ENCODE measurements at places on chromosomes 7 and 10.

GRCh38 chr10:98170249-98171117 is 36.0 kb downstream of the R3HCC1L start:
- DNase-seq: peak; percentile 11

DNA sequence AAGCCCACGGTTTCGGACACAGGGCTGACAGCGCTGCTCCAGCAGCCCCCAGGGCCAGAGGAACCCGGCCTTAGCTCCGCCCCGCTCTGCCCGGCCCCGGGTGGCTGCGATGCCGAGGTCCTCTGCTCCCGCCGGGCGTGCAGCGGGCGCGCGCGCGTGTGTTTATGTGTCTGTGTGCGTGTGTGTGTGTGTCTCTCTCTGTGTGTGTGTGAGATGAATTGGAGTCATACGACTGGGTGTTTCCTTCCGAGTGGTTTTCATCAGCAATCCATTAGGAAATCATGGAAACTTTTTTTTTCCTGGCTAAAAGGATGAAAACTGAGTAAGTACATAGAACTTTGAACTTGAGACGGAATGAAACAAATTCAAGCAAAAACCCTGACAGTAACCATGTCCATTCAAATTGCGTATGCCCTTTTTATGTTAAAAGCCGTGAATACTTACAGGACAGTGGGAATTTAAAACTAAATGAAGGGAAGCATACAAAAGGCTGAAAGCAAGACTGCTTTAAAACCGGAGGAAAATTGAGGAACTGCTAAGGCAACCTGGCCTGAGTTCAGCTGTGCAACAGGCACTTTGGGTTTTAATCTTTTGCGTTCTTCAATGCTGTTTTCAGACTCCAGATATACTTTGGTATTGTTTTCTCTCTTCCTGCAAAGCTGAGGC is at the start of gene CPED1:
CPED1 (plus strand) TSS at position 121 of the 666 bp plus-strand sequence. CDS start 911 bp downstream, outside the sequence.
- DNase-seq: peak; percentile 86

GRCh38 chr10:103470761-103471653 is 8.0 kb downstream of the CALHM3 start:
- no peak for DNase-seq

GRCh38 chr7:50502001-50502684 is 52.0 kb upstream of the FIGNL1 start:
- peak; percentile 27 for DNase-seq

DNA sequence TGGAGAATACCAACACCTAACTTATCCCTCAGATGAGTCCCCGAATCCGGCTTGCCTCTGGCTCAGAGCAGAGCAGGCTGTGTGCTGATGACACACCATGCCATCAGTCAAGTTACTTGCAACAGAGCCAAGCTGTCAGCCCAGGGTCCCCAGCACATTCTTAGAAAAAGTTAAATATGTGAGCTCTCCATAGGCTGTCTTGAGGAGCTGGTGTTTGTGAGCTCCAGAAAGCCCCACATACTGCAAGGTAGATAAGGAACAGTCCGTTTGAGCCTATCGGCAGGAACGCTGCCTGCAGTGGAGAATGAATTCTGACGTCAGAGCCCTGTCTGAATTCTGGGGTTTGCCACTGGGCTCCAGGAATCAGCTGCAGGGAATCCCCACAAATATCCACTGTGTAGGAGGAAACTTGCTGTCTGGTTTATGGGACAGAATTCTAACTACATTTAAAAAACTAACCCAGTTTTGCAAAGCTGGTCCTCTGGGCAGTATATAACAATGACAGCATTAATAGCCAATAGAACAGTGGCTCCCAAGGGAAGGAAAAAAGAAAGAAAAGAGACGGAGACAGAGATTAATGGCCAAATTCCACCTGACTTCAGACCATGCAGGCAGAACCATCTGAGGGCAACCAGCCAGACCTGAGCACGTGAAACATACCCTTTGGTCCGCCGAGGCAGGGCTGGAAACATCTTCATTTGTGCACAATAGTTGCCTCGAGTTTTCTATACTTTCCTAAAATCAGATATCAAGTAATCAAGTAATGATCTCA is 3.6 kb downstream of the SFXN4 start:
- DNase-seq: no peak
